Stimulated activated CD4-positive, alpha-beta T cell treated with anti-CD3 and anti-CD28 coated beads, Interleukin-4, amount 100 ng/mL, for 1 hour (primary cell): ENCODE measurements at places on chromosomes 3 and 15.

DNA sequence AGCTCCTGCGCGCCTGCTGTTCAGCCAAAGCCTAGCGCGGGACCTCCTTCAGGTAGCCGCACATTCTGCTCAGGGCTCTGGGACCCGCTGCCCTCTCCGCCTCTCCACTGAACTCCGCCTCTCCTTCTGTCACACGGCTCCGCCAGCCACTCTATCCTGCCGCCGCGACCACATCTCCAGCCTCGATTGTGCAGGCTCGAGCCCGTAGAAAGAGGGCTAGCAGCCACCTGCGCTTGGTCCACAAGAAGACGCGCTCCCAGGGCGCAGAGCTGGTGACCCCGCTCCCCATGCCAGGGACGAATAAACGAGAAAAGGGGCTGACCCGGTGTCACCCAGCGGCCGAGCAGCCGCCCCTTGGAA, 1.1 kb upstream of the VIPR1 start:
- DNase-seq, result no peak

- no peak for DNase-seq
Measured at GRCh38 chr3:157530637-157531300, 27.6 kb upstream of the VEPH1 start.

- no peak for DNase-seq
Measured at GRCh38 chr3:57971975-57972374, 36.2 kb upstream of the FLNB start.

DNA sequence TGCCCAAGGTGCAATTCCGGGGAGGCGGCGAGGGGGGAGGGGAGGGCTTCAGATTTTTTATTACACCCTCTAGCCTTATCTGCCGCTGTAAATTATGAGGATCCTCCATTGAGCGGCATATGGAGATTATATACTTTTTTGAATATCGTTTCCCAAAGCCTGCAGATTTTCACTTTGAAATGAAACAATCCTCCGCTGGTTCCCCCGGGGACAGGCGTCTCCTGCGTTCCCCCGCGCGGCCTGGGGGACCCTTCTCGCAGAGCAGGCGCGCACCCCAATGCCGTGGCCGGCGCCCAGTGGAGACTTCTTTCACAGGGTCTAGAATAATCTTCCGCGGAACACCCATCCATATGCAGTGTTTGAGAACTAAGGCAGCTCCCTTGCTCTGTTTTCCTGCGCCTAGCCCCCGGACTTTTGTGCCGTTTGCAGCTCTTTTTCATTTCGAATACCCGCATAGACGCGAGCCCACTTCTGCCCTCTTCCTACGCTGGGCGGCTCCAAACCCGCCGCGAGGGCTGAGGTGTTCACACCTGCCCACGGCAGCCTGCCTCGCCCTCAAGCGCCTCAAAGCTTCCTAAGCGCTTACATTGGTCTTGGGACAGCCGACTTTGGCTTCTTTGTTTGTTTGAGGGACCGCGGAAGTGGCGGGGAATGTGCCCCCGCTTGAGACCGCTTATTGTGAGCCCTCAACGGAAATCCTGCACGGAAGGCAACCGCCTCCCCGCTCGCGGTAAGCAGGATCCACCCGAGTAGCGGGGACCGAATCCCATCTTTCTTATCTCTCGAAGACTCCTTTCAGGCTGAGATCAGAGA, 7.5 kb downstream of the SOX14 start:
- no peak for DNase-seq

DNA sequence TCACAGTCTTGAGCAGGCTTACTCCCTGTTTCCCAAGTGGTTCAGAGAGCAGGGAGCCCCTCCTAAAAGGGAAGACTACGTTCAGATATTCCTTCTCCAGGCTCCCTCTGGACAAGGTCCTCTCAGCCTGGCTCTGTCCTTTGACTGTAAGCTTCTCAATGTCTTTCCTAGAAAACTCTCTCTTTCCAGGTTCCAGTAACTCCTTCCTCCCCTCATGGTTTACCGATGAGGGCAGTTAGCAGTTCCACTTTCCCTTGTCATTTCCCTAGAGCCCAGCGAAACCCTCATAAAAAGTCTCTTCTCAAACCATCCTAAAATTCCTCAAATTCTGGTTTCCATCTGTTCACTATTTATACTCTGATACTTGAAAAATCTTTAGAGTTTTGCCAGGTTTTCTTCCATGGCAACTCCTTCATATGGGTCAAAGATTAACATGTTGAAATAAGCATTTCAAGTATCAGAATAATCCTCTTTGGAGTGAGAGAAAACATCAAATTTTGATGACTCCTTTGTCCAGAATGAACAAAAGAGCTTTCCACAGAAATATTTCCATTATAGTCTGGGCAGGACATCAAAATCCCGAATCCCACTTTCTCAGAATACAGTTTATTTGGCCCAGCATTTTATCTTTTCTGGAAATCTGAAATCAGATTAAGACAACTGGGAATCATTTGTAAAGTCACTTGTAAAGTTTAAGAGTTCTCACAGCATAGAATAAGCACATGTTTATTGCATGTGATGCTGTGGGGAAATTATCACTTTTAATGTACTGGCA, 599.4 kb downstream of the UNC13C start:
- DNase-seq, result no peak

GRCh38 chr15:69314131-69314530, 15.4 kb downstream of the PAQR5 start:
- no peak for DNase-seq

- no peak for DNase-seq
Measured at GRCh38 chr3:164024786-164025185, 1053.5 kb downstream of the SI start.

GRCh38 chr3:175411405-175411804, 552.3 kb downstream of the NAALADL2 start:
- no peak for DNase-seq

DNA sequence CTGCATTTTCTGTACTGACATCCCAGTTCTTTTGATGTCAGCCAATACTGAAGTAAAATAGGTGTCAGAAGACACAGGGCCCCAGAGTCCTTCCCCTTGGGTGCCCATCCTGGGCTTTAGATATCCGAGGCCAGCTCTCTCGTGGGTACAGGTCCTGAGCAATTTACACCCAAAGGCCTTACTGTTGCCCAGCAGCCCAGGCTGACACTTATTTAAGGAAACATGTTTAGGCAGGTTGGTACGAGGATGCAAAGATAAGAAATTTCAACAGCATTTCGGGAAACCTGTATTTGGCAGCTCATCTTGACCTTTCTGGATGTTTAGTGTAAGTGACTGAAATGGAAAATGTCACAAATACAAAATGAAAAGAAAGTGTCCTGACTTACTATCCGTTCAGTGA, 130.0 kb upstream of the IL12A start:
- DNase-seq, result no peak

GRCh38 chr3:30199096-30199759, 407.2 kb upstream of the TGFBR2 start:
- peak; percentile 74 for DNase-seq
